ENCODE measurements at places on chromosomes 4 and X.

DNA sequence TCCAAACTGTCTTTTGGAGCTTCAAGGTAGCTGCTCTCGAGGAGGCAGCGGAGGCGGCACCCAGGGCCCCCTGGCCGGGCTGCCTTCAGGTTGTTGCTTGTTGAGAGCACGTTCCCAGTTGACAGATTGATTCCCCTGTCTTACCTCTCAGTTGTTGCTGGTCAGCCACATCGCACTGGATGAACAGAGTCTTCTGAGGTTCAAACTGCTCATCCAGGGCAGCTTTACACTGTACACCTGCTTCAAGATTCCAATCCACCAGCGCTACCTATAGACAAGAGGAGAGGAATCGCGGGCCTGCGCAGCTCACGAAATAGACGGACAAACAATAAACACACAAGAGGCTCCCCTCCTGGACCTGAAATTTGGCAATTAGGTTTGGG lies 497 bp downstream of the HPGD start:
- DNase-seq = no peak

DNA sequence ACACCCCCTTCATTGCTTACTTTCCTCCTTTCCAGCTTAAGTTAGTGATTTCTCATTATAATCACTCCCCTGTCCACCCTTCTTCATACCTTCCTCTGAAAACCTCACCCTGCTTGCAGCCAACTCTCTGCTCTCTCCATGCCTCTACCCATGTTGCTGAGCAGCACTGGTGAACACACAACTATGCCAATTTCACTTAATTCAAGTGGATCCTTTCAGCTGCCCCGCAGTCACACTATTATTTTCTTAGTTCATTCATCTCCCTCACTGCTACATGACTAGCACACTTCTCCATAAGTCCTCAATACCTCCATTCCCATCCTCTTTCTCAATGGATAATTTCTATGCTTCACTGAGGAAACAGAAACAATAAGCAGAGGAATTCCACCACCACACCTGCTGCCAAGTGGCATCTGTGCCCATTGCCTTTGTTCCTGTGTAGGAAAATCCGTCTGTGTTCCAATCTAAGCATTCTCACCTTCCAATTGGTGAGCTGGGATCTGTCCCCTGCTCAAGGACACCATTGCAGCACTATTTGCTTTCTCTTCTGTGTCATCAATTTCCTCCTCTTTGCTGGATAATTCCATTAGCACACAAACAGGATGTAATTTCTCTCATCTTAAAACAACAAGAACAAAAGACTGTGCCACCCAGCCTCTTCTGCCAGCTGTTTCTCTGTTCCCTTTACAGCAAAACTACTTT lies 25.2 kb upstream of the PRSS48 start:
- no peak for DNase-seq

- DNase-seq = no peak
These were observed 49.4 kb downstream of the LEF1 start for GRCh38 chr4:108119199-108119800.

GRCh38 chr4:108454227-108454626 lies 166.1 kb upstream of the RPL34 start:
- no peak for DNase-seq

Data from stimulated activated CD8-positive, alpha-beta memory T cell treated with anti-CD3 and anti-CD28 coated beads, Interleukin-15, amount 100 ng/mL, for 48 hours (primary cell).